Activated T-helper 2 cell treated with anti-CD3 and anti-CD28 coated beads, Interferon-gamma antibody, Interleukin-2, Interleukin-4, amounts not matched to agents 10 μg/mL and 5 μg/mL and 100 μg/mL, durations not matched to agents 14 hours and 24 hours and 36 hours (primary cell): ENCODE measurements at places on chromosomes 7 and 10. TPM values are rescaled to one million over a fixed set of nuclear protein-coding genes. Genes with fewer than 3 reads are reported as not detected.

The CACNB2 gene
- 1.1 and 1.6 TPM in 2 replicates for total RNA-seq

The ANXA8L1 gene
- not detected in 2 replicates for total RNA-seq

The MSMB gene
- total RNA-seq: not detected in 2 replicates

The ENTPD1 gene
- total RNA-seq: 37.1 and 37.5 TPM in 2 replicates

The SPDYE16 gene
- 0.14 and 0.30 TPM in 2 replicates for total RNA-seq

The CDNF gene
- 0.39 and 0.67 TPM in 2 replicates for total RNA-seq

The PAPOLB gene
- total RNA-seq: not detected in 2 replicates

The SYNPO2L gene
- 0.05 TPM in 1 of 2 replicates, not detected in the other for total RNA-seq

The GPR141 gene
- not detected in 2 replicates for total RNA-seq

The AGR2 gene
- not detected in 2 replicates for total RNA-seq

The CPA4 gene
- not detected in 2 replicates for total RNA-seq

The GNAT3 gene
- total RNA-seq: not detected in 2 replicates
